ENCODE measurements at places on chromosomes 5 and 9.
A peak's percentile ranks its signal among the peaks of the same experiment; 100 is the strongest.

DNA sequence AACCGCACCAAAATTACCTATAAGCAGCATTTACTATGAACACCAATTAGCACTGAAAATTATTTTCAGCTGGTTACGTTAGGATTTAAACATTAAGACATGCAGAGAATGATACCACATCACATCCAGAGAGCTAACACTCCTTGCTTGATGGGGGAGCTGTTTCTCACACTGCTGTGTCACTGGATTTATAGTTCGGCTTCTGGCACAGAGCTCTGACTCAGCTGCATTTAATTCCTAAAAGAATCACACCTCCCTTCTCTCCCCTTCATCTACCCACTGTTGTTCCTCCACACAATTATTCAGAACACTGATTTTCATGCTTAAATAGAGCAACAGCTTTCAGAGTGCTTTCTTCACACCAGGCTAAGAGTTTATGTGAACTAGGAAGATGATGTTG, 82.6 kb upstream of the SV2C start:
- DNase-seq, result no peak

GRCh38 chr9:105700668-105701067, 6.3 kb downstream of the TMEM38B start:
- no peak for DNase-seq

DNA sequence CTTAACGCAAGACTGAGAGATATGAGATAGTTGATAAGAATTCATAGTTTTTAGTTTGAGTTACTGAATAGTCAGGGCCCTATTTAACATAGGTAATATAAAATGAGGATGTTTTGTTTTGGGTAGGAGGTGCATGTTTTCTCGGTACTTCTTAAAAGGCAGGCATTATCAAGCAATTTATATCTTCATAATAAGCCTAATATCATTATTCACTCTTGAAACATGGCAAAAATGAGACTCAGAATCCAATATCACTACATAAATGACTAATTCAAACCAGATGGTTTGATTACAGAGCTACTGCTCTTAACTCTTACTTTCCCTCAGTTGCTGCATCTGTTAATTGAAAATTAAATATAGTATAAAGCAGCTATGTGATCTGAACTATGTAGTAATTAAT, 2038.7 kb downstream of the EFNA5 start:
- DNase-seq, result no peak

DNA sequence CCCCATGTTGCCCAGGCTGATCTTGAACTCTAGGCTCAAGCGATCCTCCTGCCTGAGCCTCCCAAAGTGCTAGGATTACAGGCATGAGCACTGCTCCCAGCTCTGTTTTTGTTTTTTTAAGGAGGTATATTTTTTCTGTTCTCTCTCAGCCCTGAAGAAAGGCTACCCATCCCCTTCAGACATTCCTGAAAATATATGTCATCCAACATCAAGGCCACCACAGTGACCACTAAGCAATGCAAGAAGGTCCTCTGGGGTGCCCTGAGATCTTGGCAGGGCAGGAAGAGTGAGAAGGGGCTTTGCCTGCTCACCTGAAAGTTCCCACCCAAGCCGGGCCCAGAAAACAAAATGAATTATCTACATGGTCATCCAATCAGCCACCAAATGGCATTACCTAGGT, 47.8 kb upstream of the IL17B start:
- DNase-seq, result no peak

- DNase-seq, result no peak
These were observed 3.4 kb downstream of the RORB start for GRCh38 chr9:74500584-74500924.

- DNase-seq, result no peak
These were observed 24.9 kb upstream of the CRHBP start for GRCh38 chr5:76927961-76928360.

DNA sequence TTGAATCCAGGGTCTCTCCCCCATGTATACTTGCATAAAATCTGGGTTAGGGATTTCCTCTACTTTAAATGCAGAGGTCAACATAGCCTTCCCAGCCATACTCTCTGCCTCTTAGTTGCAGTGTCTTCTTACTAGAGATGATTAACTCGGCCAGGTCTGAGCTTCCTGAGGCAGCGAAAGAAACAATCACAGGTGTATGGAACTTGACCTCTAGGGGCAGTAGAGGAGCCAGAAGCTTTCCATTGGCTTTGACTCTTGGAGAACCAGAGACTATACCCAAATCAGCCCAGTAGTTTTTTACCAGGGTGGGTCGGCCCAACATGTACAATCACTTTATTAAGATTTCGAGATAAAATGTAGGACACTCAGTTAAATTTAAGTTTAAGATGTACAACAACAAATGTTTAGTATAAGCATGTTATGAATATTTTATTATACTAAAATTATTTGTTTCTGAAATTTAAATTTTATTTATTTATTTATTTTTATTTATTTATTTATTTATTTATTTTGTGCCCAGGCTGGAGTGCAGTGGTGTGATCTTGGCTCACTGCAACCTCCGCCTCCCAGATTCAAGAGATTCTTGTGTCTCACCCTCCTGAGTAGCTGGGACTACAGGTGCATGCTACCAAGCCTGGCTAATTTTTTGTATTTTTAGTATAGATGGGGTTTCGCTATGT, 48.0 kb upstream of the DMRT3 start:
- no peak for DNase-seq

DNA sequence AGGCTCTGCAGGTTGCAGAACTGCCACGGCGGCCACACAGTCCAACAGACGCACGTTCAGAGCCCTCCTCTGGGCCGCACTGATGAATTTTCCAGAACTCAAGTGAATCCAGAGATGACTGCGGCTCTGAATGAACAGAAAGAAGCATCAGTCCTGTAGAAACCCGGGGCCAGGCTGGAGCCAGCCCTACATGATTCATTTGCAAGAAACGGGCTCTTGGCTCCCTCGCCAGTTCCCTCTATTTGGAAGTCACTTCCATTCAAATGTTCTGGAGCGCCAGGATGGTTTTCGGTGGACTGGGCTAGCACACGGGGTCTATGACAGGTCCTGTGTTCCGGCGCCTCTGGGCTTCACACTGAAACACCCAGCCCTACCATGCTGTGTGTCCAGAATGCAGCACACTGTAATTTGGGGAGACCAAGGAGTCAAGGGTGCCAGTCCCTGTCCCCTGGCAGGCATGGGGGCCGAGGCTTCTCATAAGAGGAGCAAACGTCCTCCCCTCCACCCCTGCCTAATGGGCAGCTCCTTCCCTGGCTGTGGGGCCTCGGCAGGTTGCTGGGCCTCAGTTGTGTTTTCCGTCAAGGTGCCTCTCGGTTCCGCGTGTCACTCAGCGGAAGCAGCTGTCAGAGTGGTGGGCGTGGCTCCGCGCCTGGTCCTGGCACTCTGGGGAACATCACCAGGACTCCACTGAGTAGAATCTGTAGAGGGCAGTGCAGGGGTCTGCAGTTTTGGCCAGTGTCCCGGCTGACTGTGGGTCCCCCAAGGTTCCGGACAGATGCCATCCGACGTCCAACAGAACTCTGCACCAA, 18.1 kb upstream of the COL5A1 start:
- DNase-seq, result no peak

DNA sequence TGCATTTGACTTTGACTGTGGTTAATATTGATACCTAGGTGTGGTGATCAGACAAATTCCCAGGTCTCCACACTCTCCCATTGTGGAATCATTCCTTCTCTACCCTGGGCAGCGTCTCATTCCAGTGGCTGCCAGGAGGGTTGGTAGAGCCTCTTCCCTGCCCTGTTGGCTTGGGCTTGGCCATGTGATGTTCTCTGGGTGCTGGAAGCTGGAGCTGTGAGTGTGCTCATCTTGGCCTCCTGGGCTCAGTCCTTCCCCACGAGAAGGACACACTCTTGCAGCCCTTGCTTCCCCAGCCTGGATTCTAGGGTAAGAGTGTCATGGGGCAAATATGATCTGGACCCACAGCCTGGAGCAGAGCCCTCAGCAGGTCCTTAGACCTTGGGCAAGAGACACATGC, 167.2 kb upstream of the IRX4 start:
- no peak for DNase-seq

- no peak for DNase-seq
These were observed 127.6 kb downstream of the RFX3 start for GRCh38 chr9:3398232-3398648.

- peak; percentile 87 for DNase-seq
These were observed 54.3 kb downstream of the EHMT1 start for GRCh38 chr9:137672907-137673791.

DNA sequence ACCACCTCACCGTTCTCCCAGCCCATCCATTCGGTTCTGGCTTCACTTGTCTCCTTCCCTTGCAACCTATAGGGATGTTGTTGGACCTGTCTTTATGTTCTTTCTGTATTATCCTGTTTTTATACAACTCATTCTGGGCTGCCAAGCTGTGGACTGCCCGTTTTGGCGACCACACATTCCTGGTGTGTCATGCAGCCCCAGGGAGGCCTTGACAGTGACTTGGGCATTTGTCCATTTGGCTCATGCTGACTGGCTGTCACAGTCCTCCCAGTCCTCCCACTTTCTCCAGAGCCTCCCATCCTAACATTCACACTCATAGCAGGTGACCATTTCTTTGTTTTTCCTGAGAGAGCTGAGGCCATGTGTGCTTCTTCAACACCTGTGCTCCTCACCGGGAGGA, 136.4 kb downstream of the SLF1 start:
- DNase-seq, result no peak

DNA sequence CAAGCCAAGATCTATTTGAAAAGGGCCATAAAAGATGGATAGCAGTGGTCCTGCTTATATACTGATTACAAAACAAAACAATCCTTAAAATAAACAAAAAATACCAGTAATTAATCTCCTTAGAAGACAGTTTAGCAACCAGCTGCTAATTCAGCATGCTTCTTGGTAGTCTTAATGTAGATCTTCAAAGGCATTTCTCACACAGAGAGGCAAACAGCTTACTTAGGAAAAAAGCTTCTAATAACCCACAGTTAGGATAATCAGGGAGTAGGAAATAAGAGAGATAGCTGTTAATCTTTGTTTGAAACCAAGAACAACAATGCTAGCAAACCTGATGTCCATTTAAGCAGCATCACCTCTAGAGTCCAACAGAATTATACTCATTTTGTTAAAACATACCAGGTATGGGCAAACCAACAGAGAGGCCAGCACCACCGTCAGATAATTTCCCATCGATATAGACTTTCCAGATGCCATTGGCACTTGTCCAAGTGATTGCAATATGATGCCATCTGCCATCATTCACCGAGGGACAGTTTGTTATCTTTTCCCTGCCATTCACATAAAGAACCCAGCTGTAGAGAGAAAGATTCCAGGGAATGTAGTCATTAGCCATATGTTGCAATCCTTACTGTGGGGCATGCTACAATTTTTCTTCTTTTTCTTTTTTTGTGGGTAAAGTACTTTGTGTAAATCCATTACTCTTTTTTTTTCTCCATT, 105.6 kb upstream of the TXNDC8 start:
- DNase-seq, result peak; percentile 41

DNA sequence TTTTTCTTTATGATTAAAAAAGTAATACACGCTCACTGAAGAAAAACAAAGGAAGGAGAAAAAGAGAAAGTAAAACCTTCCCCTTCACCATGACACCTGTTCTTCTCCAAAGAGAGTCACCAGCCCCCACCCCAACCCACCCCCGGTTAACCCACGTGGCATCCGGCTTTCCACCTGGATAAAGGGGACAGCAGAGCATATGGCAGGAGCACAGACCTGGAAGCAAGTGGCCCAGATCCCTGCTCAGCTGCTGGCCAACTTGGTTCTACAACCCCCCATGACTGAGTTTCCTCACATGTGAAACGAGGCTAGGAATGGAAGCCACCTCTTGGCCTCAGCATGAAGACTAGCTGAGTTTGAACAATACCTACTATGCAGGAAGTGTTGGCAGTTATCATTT, 5.1 kb downstream of the CCDC180 start:
- no peak for DNase-seq

- no peak for DNase-seq
These were observed 117.2 kb downstream of the BNC2 start for GRCh38 chr9:16753256-16753655.

DNA sequence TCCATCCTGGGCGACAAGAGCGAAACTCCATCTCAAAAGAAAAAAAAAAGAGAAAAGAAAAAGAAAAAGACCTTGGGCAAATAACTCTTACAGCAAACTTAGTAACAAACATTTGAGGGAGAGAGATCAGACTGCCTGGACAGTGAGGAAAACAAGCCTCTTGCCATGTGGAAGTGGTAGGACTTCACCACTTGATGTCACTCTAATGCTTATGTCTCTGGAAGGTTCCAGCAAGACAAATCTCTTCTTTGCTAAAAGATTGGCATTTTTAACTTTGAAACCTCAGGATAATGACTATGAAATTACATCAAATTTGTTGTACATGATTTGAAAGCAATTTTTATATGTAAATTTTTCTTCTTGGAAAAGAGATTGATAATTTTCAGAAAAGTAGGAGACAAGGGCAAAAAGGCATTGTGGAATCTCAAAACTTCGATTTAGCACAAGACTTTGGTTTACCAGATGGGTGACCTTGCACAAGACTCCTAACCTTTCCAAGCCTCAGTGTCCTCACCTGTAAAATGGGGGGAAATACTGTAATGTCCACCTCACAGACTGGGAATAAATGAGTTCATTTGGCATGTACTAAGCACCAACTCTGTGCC, 5.4 kb downstream of the ACTL7B start:
- peak; percentile 5 for DNase-seq

DNA sequence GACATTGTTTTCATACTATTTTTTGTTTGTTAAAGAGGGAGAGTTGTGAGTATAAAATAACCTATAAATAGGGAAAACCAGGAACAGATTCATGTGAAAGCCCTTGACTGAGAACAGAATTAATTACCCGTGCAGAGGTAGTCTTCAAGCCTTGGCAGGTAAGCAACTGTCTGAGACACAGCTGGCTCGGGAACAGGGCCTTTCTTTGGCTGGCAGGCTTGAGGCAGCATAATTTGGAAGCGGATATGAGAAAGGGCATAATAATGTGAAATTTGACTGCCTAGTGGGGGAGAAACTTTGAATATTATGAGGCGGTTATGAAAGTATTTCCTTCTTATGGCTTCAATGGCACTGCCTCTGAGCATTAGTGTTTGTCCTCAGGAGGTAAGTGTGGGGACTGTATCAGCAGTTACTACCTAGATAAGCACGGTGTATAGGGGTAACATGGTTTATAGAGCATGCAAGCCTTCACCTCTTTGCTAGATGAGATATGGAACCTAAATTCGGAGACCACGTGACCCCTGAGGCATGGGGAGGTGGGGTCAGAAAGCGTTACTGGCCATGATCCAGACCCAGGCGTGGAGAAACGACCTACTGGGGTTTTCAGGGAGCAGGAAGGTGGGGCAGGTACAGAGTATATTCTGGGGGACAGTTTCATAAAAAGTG, 210.2 kb upstream of the GAS1 start:
- no peak for DNase-seq

DNA sequence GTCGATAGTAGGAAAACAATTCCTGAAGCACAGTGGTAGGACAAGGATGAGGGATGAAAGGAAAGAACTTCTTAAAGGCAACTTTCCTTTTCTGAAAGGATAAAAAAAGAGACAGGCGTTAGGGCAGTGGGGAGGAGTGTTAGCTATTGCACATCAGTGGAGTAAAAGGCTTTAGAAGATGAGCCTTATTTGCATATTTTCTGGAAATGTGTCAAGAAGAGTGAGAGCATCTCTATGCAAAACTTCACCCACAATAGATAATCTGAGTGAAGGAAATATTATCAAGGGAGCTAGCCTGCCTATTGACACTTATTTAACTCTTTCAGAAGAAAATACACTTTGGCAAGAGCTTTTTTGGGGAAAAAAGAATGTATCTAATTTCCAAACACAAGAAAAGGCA, 151.6 kb downstream of the MACIR start:
- DNase-seq, result no peak
